Fibroblast of skin of scalp (primary cell): ENCODE measurements at places on chromosomes 4 and X.

- no peak for DNase-seq
These were observed 71.5 kb downstream of the TSPAN5 start for GRCh38 chr4:98586962-98587354.

DNA sequence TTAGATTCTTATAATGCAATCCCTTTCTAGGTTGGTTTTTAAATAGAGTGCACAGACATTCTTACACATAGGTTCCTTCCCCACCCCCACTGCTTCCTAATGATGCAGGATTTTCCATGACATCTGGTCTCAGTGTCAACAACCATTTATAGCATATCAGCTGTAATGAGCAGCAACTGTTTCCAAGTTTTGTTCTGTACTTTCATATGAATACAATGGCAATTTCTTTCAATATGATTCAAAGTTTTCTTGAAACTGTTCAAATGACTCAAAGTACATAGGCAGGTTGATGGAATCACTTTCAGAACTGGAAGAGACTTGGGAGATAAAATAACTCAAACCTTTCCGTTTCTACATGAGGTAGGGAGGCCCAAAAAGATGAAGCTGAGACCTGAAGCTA is 220.7 kb downstream of the CAMK2D start:
- DNase-seq = peak; percentile 33

DNA sequence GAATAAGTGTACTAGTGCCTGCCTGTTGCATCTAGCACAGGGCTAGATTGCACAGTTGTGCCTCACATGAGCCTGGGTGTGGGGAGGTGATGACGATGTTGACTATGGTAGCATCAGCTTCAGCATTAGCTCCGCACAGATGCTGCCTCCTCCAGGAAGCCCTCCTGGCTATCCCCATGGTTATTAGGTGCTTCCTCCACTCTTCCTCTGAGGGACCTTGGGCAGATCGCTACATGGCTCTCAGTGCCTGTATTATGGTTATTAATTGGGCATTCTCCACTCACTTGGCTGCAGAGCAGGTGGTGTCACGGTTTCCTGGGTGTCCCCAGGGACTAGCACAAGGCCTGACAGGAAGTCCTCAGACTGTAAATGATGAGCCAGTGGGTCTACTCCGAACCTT is 325.6 kb downstream of the ARHGAP10 start:
- DNase-seq = no peak

GRCh38 chr4:39331191-39331590 is 35.0 kb downstream of the RFC1 start:
- DNase-seq = peak; percentile 3

- DNase-seq = no peak
These were observed 3.7 kb downstream of the DOCK11 start for GRCh38 chrX:118499295-118499694.
